ENCODE measurements at places on chromosomes 1 and 21. TPM values are rescaled to one million over a fixed set of nuclear protein-coding genes. Genes with fewer than 3 reads are reported as not detected.

The SLC35F3 gene
- total RNA-seq, result 6.5 TPM

The OVAAL gene
- not detected for total RNA-seq

The SLAMF7 gene
- 0.22 TPM for total RNA-seq

The PRDM16 gene
- total RNA-seq, result 13.5 TPM

The CNR2 gene
- total RNA-seq, result 0.05 TPM

The NT5C1A gene
- 2.8 TPM for total RNA-seq

The SLC35D1 gene
- 27.6 TPM for total RNA-seq

The TNNT2 gene
- 10.0 TPM for total RNA-seq

The THEMIS2 gene
- total RNA-seq, result 8.9 TPM

The HEATR1 gene
- 41.8 TPM for total RNA-seq

The OR10Z1 gene
- not detected for total RNA-seq

The ZP4 gene
- not detected for total RNA-seq

The APOBEC4 gene
- total RNA-seq, result not detected

The CRP gene
- total RNA-seq, result not detected

The ODF2L gene
- total RNA-seq, result 143 TPM

The KRTAP21-2 gene
- not detected for total RNA-seq

The YBX1 gene
- total RNA-seq, result 488 TPM

The GIPC2 gene
- total RNA-seq, result 2.1 TPM

The RGS1 gene
- total RNA-seq, result 26.9 TPM

The NPL gene
- 5.4 TPM for total RNA-seq

The CD247 gene
- 0.77 TPM for total RNA-seq

The SELP gene
- total RNA-seq, result 9.5 TPM

The WNT9A gene
- 4.3 TPM for total RNA-seq

The LCE2C gene
- not detected for total RNA-seq

The TRNP1 gene
- total RNA-seq, result 20.7 TPM

The OR10J1 gene
- total RNA-seq, result not detected

The CLIC4 gene
- total RNA-seq, result 192 TPM

The LIX1L gene
- 45.5 TPM for total RNA-seq

The CELA3B gene
- total RNA-seq, result not detected

The RHEX gene
- total RNA-seq, result 1.6 TPM

The ILDR2 gene
- total RNA-seq, result 153 TPM

The RNF186 gene
- not detected for total RNA-seq

The FCRL2 gene
- total RNA-seq, result 0.27 TPM

The FAM167B gene
- 2.1 TPM for total RNA-seq

The OR2L8 gene
- total RNA-seq, result not detected

The FNDC10 gene
- total RNA-seq, result 1.9 TPM

The CLDN14 gene
- total RNA-seq, result not detected

The URB1 gene
- 17.9 TPM for total RNA-seq

The CD53 gene
- 11.1 TPM for total RNA-seq

The PCP4L1 gene
- total RNA-seq, result 31.3 TPM

The STPG1 gene
- 4.7 TPM for total RNA-seq

The S100A5 gene
- not detected for total RNA-seq

The TEDDM1 gene
- not detected for total RNA-seq

The ITLN2 gene
- total RNA-seq, result not detected

The TMEM81 gene
- 2.9 TPM for total RNA-seq

The CDCA8 gene
- 3.6 TPM for total RNA-seq

The LYPLA2 gene
- 26.6 TPM for total RNA-seq

The SLC9C2 gene
- total RNA-seq, result not detected

The SPRR1B gene
- total RNA-seq, result not detected

The ADORA1 gene
- 1.9 TPM for total RNA-seq

The SH3D21 gene
- 10.8 TPM for total RNA-seq
